Right ventricle myocardium inferior (tissue), 1 donor: ENCODE measurements at places on chromosomes 16 and 17. TPM values are rescaled to one million over a fixed set of nuclear protein-coding genes. Genes with fewer than 3 reads are reported as not detected.

The ZP2 gene
- total RNA-seq = not detected

The SLC5A11 gene
- total RNA-seq = not detected

DNA sequence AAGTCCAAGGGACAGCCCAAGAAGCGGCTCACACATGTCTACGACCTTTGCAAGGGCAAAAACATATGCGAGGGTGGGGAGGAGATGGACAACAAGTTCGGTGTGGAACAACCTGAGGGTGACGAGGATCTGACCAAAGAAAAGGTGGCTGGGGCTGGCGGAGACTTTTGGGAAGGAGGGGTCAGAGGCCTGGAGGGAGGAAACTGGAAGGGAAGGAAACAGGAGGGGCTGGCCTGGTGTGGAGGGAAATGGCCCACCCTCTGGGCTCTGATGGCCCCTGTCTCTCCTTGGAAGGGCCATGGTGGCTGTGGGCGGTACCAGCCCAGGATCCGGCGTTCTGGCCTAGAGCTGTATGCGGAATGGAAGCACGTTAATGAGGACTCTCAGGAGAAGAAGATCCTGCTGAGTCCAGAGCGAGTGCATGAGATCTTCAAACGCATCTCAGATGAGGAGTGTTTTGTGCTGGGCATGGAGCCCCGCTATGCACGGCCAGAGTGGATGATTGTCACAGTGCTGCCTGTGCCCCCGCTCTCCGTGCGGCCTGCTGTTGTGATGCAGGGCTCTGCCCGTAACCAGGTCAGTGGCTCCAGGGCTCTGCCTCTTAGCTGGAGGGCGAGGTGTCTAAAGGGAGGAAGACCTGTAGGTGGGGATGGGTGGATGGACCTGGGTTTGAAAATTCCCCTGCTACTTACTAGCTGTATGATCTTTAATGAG is 12.5 kb downstream of the POLR2A start:
- DNase-seq = no peak

DNA sequence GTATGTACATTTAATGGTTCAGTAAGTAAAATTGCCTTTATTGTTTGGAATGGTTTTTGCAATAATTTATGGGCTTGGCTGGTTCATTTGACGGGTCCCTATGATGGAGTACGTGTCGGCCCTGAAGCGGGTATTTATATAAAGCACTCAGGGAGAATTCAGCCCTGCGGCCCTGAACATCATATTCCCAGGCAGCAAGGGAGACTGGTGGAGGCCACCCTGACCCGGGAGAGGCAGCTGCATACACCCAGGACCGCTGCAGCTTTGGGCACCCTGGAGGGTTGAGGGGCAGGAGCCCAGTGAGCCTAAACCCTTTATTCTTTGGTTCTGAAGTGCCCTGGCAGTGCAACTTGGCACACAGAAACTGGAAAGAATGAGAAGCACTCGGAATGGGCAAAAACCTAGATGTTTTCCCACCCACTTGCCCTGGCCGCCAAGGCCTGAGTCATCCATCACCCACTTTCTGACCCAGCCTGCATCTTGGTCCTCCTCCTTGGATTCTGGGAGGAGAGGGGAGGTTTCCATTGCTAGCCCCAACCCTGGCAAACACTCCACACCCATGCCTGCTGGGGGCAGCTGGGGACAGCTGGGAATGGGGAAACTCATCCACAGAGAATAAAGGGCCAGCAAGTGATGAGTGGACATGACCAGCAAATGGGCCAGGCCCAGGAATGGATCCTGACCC is 162.2 kb upstream of the TNRC6C start:
- DNase-seq = no peak

GRCh38 chr16:85651629-85652430 is 36.9 kb downstream of the GINS2 start:
- peak; percentile 56 for DNase-seq

The TEDC2 gene
- 0.95 TPM for total RNA-seq

DNA sequence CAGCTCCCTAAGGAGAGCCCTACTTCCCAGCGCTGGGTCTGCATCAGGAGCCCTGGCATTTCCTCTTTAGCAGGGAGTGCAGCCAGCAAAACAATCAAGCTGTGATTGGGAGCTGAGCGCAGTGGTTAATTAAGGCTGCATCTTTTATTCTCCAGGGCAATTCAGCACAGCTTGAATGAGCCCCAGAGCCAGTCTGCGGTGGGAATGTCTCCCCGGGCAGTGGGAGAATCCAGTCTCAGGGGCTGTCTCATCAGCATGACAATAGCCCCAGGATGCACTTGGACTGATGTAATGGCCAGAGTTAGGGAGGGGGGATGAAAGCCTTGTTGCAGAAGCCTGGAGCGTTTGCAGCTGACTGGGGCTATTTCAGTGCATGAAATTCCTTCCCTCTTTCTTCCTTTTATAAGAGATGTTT is 292.6 kb upstream of the SOX9 start:
- DNase-seq = no peak

DNA sequence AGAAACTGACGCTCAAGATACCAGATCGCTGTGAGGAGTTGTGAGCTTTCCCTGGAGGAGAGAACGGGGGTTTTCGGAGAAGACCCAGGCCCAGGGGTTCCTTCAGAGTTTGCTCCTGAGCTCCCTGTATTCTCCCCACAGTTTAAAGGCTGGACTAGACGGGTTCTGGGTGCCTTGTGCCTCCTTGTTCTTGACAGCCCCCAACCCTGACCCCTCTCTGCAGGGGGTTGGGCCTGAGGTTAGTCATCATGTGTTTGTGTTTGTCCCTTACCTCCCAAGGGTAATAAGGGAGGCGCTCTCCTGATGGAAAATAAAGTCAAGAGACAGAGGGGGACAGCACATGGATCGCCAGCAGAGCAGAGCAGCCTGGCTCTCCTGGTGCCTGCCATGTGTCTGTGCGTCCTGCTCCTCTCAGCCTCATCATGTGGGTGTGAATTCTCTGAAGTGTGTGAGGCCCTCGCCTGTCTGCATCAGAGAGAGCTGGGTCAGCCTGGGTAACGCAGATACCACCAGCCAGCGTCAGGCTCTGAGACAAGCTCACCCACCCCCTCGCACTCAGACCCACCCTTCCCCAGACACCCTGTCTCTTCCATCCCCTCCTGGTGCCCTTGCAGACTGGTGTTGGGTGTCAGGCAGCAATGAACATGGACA is 8.7 kb downstream of the HEXIM2 start:
- no peak for DNase-seq

DNA sequence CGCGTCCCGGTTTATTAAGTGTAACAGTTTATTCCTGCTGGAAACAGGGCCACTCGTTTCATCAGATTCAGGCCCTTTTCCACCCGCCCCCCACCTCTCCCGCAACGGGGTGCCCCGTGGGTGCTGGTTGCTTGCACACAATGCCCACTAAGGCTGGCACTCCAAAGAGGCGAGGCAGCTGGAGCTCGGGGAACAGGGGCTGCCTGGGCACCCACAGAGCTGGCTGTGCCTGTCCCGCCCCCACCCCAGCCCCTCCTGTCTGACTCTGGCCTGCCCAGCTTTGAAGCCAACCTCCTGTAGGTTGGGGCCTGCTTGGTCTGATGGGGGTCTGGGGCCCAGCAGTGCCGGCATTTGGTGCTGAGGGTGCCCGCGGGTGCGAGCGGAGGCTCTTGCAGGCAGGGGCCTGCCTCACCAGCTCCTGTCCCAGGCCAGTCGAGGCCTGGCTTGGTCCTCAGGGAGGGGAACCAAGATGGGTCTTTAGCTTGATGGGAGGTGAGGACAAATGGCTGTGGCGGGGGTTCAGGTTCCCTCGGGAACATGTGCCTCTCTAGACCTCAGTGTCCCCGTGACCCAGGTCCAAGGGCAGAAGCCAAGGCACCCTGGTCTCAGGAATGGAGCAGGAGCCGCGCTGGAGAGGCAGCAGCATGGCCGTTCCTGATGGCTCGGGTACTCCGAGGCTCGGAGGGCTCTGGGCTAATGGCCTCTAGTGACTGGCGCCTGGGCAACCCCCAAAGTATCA is 20.1 kb downstream of the MYBBP1A start:
- DNase-seq = no peak

The SMIM36 gene
- total RNA-seq = not detected

The SLC16A13 gene
- 1.8 TPM for total RNA-seq

DNA sequence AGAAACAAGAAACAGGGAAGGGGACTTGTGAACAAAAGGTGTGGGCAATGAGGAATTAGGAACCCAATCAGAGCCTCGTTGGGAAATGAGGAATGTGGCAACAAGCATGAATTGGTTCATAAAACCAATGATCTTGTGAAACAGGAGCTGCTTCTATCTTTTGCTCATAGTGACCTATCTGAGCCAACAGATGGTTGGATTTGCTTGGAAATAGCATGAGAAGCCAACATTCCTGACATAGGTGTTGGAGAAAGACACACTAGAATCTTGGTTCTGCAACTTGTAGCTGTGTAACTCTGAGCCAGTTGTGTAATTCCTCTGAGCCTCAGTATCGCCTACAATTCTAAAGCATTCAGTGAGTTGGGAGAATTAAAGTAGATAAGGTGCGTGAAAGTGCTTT is 251.9 kb upstream of the AXIN2 start:
- no peak for DNase-seq

DNA sequence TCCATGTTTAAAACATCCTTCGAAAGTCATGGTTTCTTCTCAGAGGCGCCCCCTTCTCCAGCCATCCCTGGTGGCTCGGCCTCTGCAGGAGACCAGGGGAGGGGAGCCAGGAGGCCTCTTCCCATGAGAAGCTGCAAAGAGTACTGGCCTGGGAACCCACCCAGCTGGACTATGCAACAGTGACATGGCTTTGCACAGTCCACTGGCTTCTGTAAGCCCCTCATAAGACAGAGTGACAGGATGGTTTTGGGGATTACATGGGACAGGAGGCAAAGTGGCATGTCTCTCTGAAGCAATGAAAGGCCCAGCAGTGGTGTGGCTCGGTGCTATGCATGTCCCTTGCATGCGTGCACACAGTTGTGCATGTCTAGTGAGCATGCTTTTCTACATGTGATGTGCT is 99.5 kb downstream of the C16orf78 start:
- no peak for DNase-seq

The HOXB4 gene
- total RNA-seq = 0.38 TPM

GRCh38 chr16:23320693-23321092 is 18.6 kb downstream of the SCNN1B start:
- DNase-seq = no peak

DNA sequence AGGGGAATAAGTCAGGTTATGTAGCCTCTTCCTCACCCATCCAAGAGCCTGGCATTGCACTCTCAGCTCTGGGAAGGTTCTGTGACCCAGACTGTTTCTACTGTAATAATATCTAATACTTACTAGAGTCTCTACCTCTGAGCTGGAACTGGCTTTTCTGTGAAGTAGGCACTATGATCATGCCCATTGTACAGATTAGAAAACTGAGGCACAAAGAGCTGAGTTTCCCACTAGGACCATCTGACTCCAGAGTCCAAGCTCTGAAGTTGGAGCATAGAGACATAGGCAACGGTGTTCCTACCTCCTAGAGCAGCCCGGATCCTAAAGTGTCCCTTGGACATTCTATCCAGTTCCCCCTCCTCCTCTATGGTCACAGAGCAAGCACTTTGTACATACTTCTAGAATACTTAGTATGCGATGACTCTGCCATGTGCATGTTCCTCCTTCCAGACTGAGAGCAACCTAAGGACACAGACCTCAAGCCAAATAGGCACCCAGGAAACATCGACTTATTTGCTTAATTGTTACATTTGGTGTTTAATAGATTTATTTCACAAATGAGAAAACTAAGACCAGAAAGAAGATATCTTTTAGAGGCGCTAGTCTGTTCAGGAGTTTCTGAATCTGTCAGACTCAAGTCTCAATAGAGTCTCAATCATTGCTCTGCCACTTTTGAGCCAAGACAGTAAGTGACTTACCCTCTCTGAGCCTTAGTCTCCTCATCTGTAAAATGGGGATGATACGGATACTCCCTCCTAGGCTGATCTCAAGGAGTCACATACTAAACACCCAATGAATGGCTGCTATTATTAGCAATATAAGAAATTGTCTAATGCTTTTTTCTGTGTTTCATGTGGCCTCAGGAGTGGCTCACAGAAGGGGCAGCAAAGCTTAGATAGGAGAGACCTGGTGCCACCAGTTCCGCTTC is 3.6 kb downstream of the CLEC19A start:
- DNase-seq = no peak

The ABCC3 gene
- total RNA-seq = 0.68 TPM

The ITGB3 gene
- total RNA-seq = 3.8 TPM
